Gastroesophageal sphincter (tissue), 4 donors: ENCODE measurements at places on chromosomes 12 and 14.

GRCh38 chr12:106170285-106170684 is 31.5 kb upstream of the NUAK1 start:
- no peak for ATAC-seq

DNA sequence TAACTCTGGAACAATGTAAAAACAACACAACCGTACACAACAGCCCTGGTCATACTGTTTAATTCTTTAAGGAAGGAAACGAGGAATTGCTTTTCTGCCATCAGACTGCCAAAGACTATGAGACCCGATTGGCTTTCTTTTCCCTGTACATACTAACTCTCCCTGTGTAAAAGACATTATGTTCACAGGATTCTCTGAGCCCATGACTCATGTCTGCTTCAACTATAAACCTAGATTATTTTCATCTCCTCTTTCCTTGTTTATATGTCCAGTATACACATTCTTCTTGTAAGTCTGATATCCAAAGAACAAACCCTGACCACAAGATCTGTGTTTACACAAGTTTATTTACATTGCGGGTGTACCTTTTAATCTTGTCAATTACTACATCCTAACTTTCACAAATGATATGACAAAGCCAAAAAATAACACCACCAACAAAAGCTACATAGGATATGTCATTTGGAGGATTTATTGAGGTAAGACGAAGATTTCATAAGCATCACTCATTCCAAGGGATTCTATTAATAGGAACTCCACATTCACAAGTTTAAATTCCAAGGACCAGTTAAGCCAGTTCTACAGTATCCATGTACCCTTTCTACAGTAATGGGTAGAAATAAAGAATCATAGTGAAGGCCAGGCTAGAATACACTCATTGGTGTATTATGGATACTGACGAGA is 67.3 kb downstream of the STXBP6 start:
- ATAC-seq = no peak

GRCh38 chr12:52730383-52730782 is 27.1 kb upstream of the KRT77 start:
- ATAC-seq = no peak

- ATAC-seq = no peak
Measured at GRCh38 chr14:91027561-91027960, 32.9 kb downstream of the RPS6KA5 start.

GRCh38 chr12:4769073-4769472 is 48.9 kb downstream of the GALNT8 start:
- ATAC-seq = no peak

- ATAC-seq = no peak
Measured at GRCh38 chr14:36498938-36499337, 21.1 kb downstream of the NKX2-1 start.

- no peak for ATAC-seq
Measured at GRCh38 chr14:28406196-28406595, 360.4 kb upstream of the FOXG1 start.

GRCh38 chr14:68441542-68441941 is 351.3 kb downstream of the ZFP36L1 start:
- no peak for ATAC-seq

- no peak for ATAC-seq
Measured at GRCh38 chr12:123227581-123228258, 5.2 kb downstream of the MPHOSPH9 start.

- no peak for ATAC-seq
Measured at GRCh38 chr12:30529489-30530269, 166.0 kb downstream of the IPO8 start.

- ATAC-seq = no peak
Measured at GRCh38 chr14:44940944-44941343, 20.8 kb downstream of the KLHL28 start.

DNA sequence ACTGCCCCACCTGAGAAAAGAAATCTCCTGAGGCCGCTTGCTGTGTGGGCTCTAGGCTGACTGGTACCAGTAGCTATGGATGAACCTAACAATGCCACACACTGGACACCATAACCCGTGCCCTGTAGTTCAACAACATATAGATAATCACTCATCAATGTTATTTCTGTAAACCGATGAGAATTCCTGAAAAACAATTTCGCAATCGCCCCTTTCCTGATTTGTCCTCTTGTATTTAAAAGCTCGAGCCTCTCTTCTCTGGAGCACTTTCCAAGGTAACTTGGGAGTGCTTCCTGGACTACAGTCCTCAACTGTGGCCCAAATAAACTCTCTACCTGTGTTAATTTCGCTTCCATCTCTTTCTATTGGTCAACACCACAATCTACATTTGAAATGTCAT is 26.1 kb upstream of the PPP2R5C start:
- no peak for ATAC-seq

DNA sequence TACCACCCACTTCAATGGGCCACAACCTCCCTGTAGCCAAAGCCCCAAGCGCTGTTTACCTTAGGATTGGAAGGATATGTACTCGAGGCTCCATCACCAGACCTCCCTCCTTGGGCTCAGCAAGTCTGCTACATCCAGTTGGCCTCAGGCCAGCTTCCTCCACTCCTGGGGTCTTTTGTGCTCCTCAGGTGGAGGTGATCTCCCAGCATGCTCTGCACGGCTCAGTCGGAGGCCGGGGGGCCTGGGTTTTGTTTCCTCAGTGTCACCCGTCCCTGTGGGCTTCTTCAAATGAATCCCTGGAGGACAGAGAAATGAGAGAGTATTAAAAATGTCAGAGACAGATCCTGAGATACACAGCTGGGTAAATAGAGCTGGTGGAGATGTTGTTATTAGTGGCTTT is 723.1 kb upstream of the TBX3 start:
- ATAC-seq = no peak

DNA sequence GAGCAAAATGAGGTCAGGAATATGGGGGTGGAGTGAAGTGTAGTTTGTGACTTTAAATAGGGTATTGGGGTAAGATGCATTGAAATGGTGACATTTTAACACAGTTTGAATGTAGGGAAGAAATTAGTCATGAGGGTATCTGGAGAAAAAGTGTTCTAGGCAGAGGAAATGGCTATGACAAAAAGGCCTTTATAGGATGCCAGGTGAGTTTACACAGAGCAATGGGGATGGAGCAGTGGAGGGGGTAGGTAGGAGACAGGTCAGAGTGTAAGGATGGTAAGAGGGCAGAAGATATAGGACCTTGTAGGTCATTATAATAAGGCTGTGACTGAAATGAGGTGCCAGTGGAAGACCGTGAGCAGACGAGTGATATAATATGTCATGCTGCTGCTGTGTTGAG is 30.4 kb downstream of the HEATR5A start:
- no peak for ATAC-seq

GRCh38 chr14:64614805-64615391 is 65.1 kb downstream of the PPP1R36 start:
- ATAC-seq = no peak

DNA sequence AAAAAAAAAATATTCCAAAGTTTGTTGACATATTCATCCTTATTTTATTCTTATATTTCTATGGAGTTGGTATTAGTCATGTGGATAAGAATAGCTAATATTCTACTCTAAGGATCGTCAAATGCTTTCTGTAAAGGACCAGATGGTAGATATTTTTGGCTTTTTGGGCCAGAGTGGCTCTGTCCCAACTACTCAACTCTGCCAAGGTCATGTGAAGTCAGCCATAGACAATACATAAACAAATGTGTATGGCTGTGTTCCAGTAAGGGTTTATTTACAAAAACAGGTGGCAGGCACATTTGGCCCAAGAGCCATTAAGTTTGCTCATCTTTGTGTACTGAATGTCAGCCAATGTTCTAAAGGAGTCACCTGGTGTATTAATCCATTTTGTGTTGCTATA is 131.8 kb downstream of the TBX5 start:
- no peak for ATAC-seq

DNA sequence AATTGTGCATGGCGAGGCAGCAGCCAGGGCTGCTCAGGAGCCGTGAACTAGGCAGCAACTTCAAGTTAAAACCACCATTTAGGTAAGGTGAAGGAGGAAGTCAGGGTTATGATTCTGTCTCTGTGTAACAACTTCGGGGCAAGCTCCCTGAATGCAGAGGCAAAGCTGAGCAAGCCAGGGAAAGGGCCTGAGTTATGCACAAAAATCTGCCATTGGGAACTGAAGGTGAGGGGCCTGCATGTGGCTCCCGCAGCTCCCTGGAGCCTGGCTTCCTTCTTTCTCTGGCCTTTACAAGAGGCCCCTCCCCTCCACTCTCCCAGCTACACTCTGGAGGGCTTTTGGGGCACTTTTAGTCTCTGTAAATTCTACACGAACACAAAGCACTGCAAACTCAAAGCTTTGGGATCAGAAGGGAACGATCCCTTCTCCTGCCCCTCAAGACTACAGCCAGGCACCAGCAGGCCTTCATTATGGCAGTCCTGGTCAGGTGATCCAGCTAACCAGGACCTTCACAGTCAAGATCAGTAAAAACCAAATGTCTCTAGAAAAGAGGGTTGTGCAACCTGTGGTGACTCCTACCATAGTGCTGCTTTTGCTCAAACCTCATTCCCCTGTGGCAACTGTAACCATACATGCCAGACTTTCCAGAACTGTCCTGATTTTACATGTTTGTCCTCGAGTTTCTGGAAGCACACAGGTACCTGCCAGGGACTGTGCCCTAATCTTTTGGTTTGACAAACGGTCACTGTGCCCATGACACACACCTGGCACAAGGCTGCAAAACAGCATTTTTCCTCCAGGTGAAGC is 67.2 kb upstream of the PTGR2 start:
- ATAC-seq = peak; percentile 59

GRCh38 chr12:54257332-54257731 is 22.6 kb downstream of the CBX5 start:
- no peak for ATAC-seq

DNA sequence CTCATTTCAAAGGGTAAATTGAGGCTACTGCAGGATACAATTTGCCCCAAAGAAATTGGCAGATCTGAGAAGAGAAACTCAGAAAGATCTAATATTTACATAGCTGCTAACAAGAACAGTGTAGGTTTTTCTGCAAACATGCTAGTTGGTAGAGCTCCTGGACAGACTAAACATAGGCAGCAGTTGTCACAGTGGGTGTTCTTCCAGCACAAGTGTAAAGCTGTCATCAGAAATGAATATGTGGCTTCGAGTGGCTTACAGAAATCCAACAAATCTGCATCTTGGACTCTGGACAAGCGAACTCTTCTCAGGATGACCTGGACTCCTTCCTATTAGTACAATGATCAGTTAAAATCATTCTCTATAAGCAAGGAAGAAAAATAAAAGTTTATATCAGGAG is 5.9 kb downstream of the CBX5 start:
- no peak for ATAC-seq

DNA sequence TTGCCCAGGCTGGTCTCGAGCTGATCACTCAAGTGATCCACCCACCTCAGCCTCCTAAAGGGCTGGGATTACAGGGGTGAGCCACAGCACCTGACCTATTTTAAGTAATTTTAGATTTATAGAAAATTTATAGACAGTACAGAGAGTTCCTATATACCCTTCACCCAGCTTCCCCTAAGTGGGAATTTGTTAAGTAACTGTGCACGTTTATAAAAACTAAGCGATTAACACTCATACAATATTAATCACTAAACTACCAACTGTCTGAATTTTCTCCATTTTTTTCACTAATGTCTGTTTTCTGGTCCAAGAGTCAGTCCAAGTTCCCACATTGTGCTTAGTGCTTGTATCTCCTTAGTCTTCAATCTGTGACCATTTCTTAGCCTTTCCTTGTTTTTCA is 5.5 kb downstream of the IL31 start:
- ATAC-seq = no peak

GRCh38 chr12:28513983-28514382 is 323.7 kb downstream of the CCDC91 start:
- no peak for ATAC-seq

- ATAC-seq = no peak
Measured at GRCh38 chr12:43210485-43211192, 341.4 kb downstream of the ADAMTS20 start.

- ATAC-seq = no peak
Measured at GRCh38 chr14:64119980-64120379, 174.2 kb downstream of the ESR2 start.

DNA sequence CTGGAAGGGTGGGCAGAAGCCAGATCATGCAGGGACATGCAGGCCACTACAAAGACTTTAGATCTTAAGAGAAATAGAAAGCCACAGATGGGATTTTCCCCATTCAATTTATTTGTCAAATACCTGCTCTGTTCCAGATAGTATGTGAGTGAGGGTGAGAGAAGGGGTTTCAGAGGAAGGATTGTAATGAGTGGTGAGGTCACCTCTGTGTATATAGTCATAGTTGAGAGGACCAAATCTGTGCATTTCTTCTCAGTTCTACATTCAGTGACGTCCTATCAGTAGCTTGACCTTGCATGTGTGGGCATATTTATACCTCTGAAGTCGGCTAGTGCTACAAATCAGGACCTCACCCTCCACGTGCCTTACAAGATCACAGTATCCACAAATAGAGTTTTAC is 31.2 kb upstream of the RBM19 start:
- ATAC-seq = no peak

GRCh38 chr12:62882140-62882539 is 52.8 kb downstream of the PPM1H start:
- ATAC-seq = no peak
